NCI-H2107 (cell line): ENCODE measurements at places on chromosomes 3 and 15.

GRCh38 chr15:85377986-85378385 lies 2.4 kb upstream of the AKAP13 start:
- no peak for DNase-seq

DNA sequence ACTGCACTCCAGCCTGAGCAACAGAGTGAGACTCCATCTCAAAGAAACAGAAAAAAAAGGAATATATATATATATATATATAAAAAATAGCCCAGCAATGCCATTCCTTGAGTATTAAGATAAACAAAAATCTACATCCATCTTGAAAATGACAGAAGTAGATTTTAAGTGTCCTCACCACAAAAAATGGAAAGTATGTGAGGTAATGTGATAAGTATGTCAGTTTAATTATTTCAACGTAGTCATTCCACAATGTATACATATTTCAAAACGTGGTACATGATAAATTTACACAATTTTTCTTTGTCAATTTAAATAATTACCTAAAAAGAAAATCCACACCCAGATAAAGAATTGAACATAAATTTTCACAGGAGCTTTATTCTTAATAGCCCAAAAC lies 54.9 kb downstream of the HCN4 start:
- DNase-seq: no peak

DNA sequence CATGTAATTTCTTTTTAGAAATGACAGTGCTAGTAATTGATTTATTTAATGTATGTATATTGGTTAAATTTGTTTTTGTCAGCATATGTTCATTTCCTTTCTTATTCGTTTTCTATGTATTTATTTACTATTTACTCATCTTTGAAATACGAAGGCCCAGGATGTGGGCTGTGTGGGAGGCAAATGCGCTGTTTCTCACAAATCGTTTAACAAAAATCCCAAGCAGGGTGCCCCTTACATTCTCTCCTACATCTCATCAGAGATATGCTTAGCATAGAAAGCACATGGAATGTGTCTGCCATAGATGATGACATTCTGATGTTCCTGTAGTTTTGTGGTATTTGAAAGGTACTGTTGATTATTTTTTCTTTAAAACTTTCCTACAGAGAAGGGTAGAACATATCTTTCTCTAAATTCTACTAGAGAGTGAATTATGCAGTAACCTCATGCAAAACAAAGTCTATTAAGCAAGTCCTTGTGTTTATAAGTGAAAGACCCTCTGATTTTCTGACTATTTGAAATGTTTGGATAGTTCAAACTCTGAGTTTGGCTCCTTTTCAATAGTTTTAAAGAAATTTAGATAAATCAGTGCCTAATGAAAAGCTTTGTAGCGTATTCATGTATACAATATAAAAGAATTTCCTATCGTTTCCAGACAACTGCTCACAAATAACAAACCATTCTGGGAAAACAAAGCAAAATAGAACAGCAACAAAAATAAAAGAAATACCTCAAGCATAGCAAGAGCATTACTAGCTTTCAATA lies 111.1 kb upstream of the VGLL3 start:
- no peak for DNase-seq

GRCh38 chr15:89360294-89360971 lies 25.8 kb upstream of the POLG start:
- no peak for DNase-seq

GRCh38 chr15:49906966-49907365 lies 212.1 kb downstream of the ATP8B4 start:
- DNase-seq: no peak

- DNase-seq: no peak
These were observed 21.6 kb downstream of the EMC4 start for GRCh38 chr15:34246276-34246976.

- DNase-seq: no peak
These were observed 28.6 kb upstream of the C3orf80 start for GRCh38 chr3:160196511-160197104.

GRCh38 chr3:1269808-1270207 lies 177.0 kb downstream of the CNTN6 start:
- DNase-seq: no peak

DNA sequence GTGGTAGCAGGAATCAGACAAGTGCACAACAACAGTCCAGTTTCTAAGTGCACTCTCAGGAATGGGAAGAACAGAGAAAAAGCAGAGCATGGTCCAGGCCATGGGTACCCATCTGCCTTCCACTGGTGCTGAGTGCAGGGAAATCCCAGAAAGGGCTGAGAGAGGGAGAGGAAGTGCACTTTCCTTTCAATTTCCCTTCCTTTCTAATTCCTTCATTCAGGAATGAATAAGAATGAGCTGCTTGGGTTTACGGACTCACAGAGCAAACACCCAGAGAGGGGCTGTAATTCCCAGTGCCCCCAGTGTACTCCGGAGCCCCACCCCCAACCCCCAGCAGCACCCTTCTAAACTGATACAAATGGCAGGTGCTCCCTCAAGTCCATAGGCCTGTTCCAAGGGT lies 300.6 kb downstream of the FOXP1 start:
- DNase-seq: no peak

- DNase-seq: no peak
These were observed 36.8 kb downstream of the ICE2 start for GRCh38 chr15:60442031-60442650.

- no peak for DNase-seq
These were observed 41.3 kb downstream of the CHDH start for GRCh38 chr3:53804697-53805462.

- no peak for DNase-seq
These were observed 45.4 kb downstream of the ZDHHC19 start for GRCh38 chr3:196165850-196166249.

- no peak for DNase-seq
These were observed 4.5 kb downstream of the PTX3 start for GRCh38 chr3:157441102-157441624.

DNA sequence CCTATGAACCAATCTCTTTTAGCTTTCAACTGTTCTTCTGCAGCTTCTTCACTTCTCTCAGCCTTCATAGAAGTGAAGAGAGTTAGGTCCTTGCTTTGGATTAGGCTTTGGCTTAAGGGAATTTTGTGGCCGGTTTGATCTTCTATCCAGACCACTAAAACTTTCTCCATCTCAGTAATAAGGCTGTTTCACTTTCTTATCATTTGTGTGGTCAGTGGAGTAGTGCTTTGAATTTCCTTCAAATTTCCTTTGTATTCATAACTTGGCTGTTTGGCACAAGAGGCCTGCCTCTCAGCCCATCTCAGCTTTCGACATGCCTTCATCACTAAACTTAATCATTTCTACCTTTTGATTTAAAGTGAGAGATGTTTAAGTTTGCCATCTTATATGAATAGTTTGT lies 21.7 kb downstream of the DZIP1L start:
- no peak for DNase-seq

DNA sequence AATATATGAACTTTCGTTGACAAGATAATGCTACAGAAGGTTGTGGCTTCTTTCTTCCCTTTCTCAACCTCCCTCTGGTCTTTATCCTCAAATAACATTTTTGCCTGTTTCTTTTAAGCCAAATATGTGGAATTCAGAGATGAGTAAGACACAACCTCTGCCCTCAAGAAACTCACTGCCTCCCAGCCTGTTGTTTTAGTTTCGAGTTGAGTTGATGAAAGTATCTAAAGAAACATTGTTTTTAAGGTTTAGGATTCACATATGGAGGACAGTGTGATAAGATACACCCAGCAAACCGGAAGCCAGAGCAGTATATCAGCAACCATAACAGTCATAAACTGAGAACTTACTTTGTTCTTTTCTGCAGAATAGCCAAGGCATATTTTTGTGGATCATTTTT lies 218.6 kb downstream of the THSD4 start:
- no peak for DNase-seq

- DNase-seq: no peak
These were observed 335.7 kb upstream of the CFAP20DC start for GRCh38 chr3:59385547-59385946.

DNA sequence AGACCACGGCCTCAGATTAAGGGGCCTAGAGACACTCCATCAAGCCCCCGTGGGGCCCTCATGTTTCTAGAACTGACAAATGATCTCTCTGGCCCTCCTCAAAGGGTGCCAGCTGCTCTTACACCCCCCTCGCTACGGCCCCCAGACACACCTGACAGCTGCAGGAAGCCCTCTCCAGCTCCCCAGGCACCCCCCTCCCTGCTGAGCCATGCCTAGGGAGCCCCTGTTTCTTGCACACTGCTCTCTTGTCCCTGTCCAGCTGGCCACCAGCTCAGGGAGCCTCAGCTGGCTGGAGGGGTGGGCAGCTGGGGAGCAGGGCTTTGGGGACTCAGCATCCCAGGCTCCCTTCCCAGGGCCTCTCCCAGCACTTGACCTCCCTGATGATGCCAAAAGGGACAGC lies 14.8 kb downstream of the TNK2 start:
- no peak for DNase-seq
